ENCODE measurements at places on chromosomes 4 and X. TPM values are rescaled to one million over a fixed set of nuclear protein-coding genes. Genes with fewer than 3 reads are reported as not detected.

GRCh38 chr4:58063404-58064160 lies 953.4 kb upstream of the IGFBP7 start:
- H3K4me1 ChIP-seq: no peaks in the 10 kb centered on the region
- H3K27ac ChIP-seq: no peak overlapping the region
- no peak for DNase-seq
- no peak overlapping the region for H3K4me3 ChIP-seq
- no peaks in the 10 kb centered on the region for H3K27me3 ChIP-seq

The TMEM156 gene
- not detected for total RNA-seq

DNA sequence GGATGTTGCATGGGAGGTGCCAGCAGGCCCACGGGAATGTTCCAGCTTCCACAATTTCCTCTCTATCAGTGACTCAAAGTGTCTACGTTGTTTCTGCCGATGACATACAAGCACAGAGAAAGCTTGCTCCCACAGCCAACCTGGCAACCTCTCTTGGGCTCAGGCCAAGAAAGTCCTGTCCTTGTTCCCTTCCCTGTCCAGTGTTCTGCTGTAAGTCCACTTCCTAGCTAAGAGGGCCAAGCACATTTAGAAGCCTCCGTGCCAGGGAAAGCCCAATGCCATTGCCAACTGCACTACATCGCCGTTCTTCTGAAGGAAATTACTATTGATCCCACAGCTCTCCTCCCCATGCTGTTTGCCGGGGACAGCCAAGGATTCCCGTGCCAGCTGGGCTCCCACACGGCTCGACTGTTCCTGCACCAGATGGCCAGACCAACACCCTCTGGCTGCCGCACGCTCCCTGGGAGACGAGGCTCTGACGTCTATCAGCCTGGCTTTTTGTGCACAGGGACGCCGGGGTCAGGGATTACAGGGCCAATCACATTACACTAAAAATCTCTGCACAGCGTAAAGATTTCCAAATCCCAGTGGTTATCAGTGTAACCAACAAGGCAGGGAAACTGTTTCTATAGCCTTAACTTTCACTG lies 284.0 kb downstream of the BCOR start:
- no peak overlapping the region for H3K27ac ChIP-seq
- H3K4me3 ChIP-seq: no peak overlapping the region
- no peaks in the 10 kb centered on the region for H3K36me3 ChIP-seq

DNA sequence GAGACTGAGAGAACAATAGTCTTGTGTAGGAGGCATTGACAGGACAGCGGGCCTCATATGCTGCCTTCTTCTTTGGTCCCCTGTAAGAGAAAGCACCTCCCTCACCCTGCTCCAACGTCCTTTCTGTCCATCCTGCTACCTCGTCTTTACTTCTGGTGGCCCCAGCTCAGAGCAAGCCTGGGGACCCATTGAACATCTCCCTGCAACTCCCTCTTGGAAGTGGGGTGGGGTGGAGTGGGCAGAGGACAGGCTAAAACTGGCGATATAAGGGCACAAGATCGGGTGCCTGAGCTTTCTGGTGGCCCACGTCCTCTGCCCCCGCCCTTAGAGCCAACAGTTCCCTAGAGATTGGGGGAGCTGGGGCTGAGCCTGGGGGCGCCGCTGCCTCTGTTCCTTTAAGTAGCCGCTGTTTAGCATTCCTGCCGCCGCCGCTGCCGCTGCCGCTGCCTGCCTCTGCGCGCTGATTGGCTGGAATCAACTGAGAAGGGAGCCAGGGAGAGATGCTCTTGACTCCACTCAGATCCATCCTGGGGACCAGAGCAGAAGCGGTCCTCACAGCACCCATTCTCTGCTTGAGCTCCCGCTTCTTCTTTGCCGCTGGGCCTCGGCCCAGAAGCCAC lies at the start of gene DLG3:
Gene DLG3, plus strand, starts transcription at position 510 of the 620 bp plus-strand sequence. CDS start 367 bp downstream, outside the sequence.
- no peak within 1 kb of the TSS for H3K27ac ChIP-seq
- H3K36me3 ChIP-seq: no peaks in the 10 kb centered on the region
- peaks cover 2% of the 10 kb centered on the region for H3K27me3 ChIP-seq
- DNase-seq: peak; percentile 64
- no peaks in the 10 kb centered on the region for H3K4me1 ChIP-seq
- peak within 1 kb of the TSS; percentile 75 for H3K4me3 ChIP-seq

The CITED1 gene
- 1.8 TPM for total RNA-seq
